ENCODE measurements at places on chromosomes 11 and 22. TPM values are rescaled to one million over a fixed set of nuclear protein-coding genes. Genes with fewer than 3 reads are reported as not detected.

Gene PATE2
- not detected for total RNA-seq

- H3K36me3 ChIP-seq: no peaks in the 10 kb centered on the region
- H3K27me3 ChIP-seq: no peaks in the 10 kb centered on the region
- H3K27ac ChIP-seq: peak overlapping the region; percentile 94
- peak; percentile 30 for DNase-seq
These were observed 106.8 kb downstream of the RBFOX2 start for GRCh38 chr22:35921777-35922176.

GRCh38 chr22:33653532-33654063 lies 266.7 kb downstream of the LARGE1 start:
- H3K4me3 ChIP-seq: no peak overlapping the region
- no peak for DNase-seq
- no peaks in the 10 kb centered on the region for H3K27me3 ChIP-seq
- peaks cover 10% of the 10 kb centered on the region for H3K36me3 ChIP-seq

GRCh38 chr11:130487924-130488815 lies 39.7 kb downstream of the ADAMTS15 start:
- peak overlapping the region; percentile 74 for H3K27ac ChIP-seq
- H3K4me3 ChIP-seq: no peak overlapping the region
- H3K36me3 ChIP-seq: no peaks in the 10 kb centered on the region
- peaks cover 16% of the 10 kb centered on the region for H3K4me1 ChIP-seq

Gene OR8J3
- not detected for total RNA-seq

GRCh38 chr11:73158356-73159051 lies 16.4 kb upstream of the FCHSD2 start:
- H3K27me3 ChIP-seq: no peaks in the 10 kb centered on the region
- no peak overlapping the region for H3K4me3 ChIP-seq
- no peaks in the 10 kb centered on the region for H3K36me3 ChIP-seq
- peaks cover 33% of the 10 kb centered on the region for H3K4me1 ChIP-seq

- H3K4me3 ChIP-seq: no peak overlapping the region
- H3K36me3 ChIP-seq: peaks cover 18% of the 10 kb centered on the region
- DNase-seq: no peak
- H3K27me3 ChIP-seq: no peaks in the 10 kb centered on the region
- peaks cover 15% of the 10 kb centered on the region for H3K4me1 ChIP-seq
These were observed 21.5 kb downstream of the C22orf23 start for GRCh38 chr22:37931893-37932389.

DNA sequence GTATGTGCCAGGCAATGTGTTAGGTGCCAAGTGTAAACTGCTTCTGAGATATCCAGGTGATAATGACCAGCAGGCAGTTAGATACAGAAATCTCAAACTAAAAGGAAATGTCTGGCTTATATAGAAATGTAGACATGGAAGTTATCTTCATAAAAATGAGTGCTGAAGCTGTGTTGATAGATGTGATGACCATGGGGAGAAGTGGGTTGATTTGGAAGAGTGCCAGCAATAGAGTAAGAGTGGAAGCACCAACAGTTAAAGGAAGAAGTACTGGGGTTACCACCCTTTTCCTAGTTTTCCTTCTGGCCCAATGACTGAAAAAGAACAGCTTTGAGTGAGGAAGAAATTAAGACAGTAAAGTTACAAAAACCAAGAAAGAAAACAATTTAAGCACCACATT lies 68.5 kb downstream of the C2CD3 start:
- no peak overlapping the region for H3K27ac ChIP-seq
- peaks cover 34% of the 10 kb centered on the region for H3K36me3 ChIP-seq
- H3K27me3 ChIP-seq: no peaks in the 10 kb centered on the region
- no peak for DNase-seq

Gene MAFF
- 111 TPM for total RNA-seq

Gene KRTAP5-9
- total RNA-seq: not detected

Gene SORL1
- 33.0 TPM for total RNA-seq

Gene ARHGAP20
- total RNA-seq: 3.5 TPM

Gene MAPK12
- 10.4 TPM for total RNA-seq
